Fibroblast of mammary gland (primary cell): ENCODE measurements at places on chromosomes 3 and 15.

GRCh38 chr3:2851361-2851760 is 258.8 kb downstream of the IL5RA start:
- no peak for DNase-seq

- DNase-seq: peak; percentile 96
These were observed 548.8 kb upstream of the MDFIC2 start for GRCh38 chr3:70861234-70861633.

- DNase-seq: no peak
These were observed 27.7 kb upstream of the SLC4A7 start for GRCh38 chr3:27511724-27512422.

- DNase-seq: no peak
These were observed 38.2 kb upstream of the MYZAP start for GRCh38 chr15:57553526-57553925.

GRCh38 chr3:5731100-5731499 is 543.6 kb downstream of the EDEM1 start:
- no peak for DNase-seq

DNA sequence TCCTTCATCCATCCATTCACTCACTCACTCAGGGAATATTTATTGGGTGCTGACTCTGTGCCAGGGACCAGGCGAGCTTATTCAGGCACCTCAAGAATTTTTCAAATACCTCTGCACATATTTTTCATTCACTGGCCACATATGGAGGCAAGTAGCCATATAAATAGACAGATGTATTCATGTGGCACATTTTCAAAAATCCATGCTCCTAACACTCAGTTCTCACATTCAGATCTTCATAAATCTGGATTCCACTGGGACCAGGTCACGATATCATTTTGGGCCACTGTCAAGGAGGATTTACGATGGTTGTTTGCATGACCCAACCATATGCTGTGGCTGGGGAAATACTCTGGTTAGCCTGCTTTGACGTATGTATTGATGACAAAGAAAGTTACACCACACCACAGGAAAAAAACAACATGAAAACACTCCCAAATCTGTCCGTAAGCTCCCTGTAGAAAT is 241.8 kb upstream of the LRTM1 start:
- peak; percentile 100 for DNase-seq
